IPS DF 6.9 (cell line): ENCODE measurements at places on chromosomes 2 and 18.

GRCh38 chr18:11119550-11119949 is 29.8 kb downstream of the PIEZO2 start:
- DNase-seq = no peak

DNA sequence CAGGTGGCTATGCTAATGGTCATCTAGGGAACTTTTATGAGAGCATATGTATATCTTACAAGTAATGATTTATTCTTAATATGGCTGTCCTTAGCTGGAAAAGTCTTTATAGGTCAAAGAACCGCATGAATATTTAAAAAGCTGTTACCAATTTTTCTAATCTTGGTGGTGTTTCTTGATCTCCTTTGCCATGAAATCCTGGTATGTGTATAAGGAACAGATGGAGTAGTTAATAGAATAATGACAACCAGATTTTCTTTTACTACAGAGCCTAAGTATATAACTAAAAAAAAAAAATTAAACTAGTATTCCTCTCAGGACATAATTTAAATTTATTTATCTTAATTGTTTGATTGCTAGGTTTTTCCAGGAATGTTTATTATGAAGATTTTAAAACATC is 74.5 kb downstream of the RHBDD1 start:
- DNase-seq = no peak

DNA sequence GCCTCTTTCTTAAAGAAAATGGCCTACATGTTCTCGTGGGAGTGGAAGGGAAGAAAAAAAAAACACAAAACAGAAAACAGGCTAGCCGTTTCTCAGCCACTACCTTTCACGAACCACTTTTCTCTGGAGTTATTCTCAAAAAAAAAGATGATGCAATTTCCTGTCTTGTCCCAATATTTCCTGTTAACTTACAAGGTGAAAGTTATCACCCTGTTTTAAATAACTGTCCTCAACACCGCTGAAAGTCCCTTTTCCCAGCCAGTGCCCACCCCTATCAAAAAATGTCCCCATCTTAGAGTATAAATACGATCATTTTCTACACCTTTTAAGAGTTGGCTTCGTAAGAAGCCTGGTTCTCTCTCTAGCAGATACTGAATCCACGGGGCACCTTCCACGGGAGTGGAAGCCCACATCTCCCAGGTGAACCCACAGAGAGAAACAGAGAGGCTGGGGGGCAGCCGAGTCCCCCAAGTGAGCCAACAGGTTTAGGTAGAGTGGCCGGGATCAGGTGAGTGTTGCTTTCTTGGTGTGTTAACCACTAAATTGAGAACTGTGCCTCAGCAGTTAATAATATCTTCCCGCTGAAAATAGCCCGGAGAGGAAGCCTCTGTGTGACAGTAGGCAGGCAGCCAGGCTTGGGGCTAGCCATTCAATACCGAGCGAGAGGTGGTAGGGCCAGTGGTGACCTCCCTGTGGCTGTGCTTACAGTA is 15.9 kb downstream of the SMAD7 start:
- no peak for DNase-seq

DNA sequence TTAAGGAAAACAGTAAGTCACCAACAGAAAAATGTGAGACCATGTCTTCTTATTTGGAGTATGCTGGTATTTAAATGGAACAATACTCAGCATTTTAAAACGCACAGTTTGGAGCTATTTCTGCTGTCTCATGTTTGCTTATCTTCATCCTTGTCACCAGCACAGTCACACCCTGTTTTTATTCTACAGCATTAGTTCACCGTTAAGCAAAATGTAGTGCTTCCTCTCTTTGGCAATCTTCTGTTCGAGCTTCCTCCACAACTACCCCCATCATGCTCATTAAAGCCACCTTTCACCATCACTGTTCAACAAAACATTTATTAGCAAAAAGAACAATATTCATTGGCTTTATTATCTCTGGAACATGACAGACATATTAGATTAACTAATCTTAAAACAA is 64.0 kb downstream of the SLC40A1 start:
- no peak for DNase-seq

- DNase-seq = no peak
Observed at GRCh38 chr2:230256733-230257332, 31.3 kb downstream of the SP140 start.

GRCh38 chr2:229463841-229464346 is 192.8 kb upstream of the PID1 start:
- no peak for DNase-seq

DNA sequence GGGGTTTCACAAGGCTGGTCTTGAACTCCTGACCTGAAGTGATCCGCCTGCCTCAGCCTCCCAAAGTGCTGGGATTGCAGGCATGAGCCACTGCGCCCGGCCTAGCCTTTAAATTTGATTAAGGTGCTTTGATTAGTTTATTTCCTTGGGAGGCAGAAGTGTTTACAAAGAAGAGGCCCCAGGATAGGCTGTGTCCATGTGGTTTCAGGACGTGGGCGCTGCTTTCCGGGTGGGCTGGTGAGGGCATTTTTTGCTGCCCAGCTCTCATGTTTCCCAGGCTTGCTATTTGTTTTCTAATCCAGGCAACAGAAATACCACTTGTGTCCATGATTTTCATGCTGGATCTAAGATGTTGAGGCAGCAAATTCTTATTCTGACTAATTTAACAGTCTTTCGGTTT is 124.2 kb downstream of the SH3RF3 start:
- no peak for DNase-seq

DNA sequence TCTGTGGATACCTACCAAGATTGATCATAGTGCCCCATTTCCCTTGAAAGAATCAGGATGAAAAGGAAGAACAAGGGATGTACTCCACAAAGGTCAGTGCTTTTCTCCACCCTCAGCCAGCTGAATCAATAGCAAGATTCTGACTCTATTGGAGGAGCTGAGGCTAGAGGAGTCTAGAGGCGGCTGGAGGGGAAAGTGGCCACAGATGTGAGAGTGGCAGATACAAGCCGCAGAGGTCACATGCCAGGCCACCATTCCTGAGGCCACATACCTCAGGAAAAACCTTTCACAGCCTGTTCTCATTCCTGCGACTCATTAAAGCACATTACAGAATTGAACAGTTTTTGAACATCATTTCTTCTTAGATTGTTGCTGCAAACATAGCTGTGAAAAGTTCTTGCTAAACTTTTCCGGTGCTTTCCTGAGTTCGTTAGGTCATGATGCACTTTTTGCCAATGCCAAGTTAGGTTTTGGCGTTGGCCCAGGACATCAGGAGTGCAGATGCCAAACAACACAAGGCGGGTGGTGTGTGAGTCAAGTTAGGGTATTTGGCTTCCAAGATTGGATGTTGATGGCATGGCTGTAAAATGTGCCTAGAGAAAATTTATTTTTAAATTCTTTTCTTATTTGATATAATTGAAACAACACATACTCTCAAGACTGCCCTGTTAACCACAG is 160.7 kb upstream of the SP5 start:
- DNase-seq = no peak

GRCh38 chr2:109663721-109664120 is 49.6 kb downstream of the SOWAHC start:
- no peak for DNase-seq

- DNase-seq = no peak
Observed at GRCh38 chr2:31319406-31320175, 85.6 kb downstream of the EHD3 start.

DNA sequence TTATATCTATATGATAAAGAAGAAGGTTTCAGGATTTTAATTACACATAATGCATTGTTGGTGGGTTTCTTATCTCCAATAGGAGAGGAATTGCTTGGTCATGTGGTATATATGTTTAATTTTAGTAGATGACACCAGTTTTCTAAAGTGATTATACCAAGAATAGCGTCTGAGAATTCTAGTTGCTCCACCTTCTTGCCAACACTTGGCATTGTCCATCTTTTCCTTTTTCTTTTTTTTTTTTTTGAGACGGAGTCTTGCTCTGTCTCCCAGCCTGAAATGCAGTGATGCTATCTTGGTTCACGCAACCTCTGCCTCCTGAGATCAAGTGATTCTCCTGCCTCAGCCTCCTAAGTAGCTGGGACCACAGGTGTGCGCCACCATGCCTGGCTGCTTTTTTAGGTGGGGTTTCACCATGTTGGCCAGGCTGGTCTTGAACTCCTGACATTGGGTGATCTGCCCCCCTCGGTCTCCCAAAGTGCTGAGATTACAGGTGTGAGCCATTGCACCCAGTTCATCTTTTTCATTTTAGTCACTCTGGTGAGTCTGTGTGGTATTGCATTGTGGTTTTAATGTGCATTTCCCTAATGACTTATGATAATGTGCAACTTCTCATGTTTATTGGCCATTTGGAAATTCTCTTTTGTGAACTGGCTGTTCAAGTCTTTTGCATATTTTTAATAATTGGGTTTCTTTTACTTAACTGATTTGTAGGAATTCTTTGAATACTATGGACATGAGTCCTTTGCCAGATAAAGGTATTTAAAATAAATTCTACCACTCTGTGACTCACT is 37.3 kb upstream of the ZNF512 start:
- DNase-seq = no peak
